RWPE1 (cell line): ENCODE measurements at places on chromosomes 5 and 9.
A peak's percentile ranks its signal among the peaks of the same experiment; 100 is the strongest.

GRCh38 chr5:124669956-124670721, 76.3 kb downstream of the ZNF608 start:
- DNase-seq = no peak

GRCh38 chr9:82284758-82285157, 296.2 kb downstream of the SPATA31D1 start:
- no peak for DNase-seq

- no peak for DNase-seq
Observed at GRCh38 chr9:32258482-32258881, 126.0 kb upstream of the ACO1 start.

DNA sequence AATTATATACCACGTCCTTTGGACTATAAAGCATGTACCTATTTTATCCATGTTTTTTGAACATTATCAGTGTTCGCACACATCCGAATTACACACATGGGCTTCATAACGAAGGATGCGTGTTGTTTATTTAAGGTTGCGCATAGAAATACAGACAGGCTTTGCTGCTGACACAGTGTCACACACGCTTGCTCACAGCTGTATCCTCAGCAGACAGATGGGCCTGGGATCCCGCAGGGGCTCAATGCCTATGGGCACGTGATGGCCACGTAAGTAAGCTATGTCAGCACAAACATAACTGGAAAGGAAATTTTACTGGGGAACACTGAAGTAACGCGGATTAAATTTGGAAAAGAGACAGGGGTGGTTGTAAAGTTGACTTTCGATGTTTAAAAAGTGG, 76.6 kb downstream of the OTULIN start:
- DNase-seq = no peak

DNA sequence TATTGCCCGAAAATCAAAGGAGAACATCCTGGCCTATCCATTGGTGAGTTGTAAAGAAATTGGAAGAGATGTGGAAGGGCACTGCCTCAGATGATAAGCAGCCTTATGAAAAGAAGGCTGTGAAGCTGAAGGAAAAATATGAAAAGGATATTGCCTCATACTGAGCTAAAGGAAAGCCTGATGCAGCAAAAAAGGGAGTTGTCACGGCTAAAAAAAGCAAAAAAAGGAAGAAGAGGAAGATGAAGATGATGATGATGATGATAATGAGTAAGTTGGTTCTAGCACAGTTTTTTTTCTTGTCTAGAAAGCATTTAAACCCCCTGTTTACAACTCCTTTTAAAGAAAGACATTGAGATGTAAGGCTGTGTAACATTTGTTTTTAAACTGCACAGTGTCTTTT, 59.8 kb upstream of the ZBED3 start:
- no peak for DNase-seq

DNA sequence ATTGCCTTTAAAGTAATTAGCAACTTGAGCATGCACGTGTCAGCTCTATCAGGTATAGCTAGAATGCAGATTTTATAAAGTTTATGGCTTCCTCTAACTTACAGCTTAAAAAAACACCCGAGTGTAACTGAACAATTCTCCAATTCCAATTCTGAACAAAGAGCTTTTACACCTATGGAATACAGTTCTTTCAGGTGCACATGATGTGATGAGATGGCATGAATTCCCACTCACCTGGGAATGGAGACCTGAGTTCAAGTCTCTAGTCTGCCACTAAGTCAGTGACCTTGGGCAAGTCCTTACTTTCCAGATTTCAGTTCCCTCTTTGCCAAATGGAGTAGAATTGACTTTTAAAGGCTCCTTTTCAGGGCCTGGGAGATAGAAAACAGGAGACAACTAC, 1.8 kb downstream of the ZFAND5 start:
- DNase-seq = no peak

- DNase-seq = no peak
Observed at GRCh38 chr9:84271531-84271900, 69.0 kb downstream of the SLC28A3 start.

- peak; percentile 55 for DNase-seq
Observed at GRCh38 chr5:131221888-131222287, 42.0 kb upstream of the CDC42SE2 start.

GRCh38 chr9:134918646-134919045, 934 bp upstream of the FCN1 start:
- DNase-seq = no peak

DNA sequence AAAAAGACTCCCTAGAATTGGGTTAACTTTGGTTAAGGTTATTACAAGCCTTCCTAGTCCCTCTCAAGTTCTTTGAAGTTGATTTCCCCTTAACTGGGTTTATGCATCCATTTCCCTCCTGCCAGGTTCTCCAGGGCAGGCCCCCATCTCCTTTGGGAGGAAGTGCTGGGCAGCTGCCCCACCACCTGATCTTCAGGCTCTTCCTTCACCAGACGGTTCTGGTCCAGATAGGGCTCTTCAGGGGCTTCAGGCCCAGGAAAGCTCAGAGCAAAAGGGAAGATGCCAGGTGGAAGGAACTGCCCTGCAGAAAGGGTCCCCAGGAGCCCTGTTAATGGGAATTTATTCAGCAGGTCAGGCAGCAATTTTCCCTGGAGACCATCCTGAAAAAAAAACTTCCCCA, 2.1 kb downstream of the SMIM32 start:
- no peak for DNase-seq

GRCh38 chr9:77018058-77018968, 1.1 kb upstream of the FOXB2 start:
- DNase-seq = no peak

- DNase-seq = peak; percentile 93
Observed at GRCh38 chr9:96420468-96421219, 2.5 kb upstream of the ZNF367 start.

- peak; percentile 98 for DNase-seq
Observed at GRCh38 chr5:150263801-150264621, 25.6 kb downstream of the CAMK2A start.

- no peak for DNase-seq
Observed at GRCh38 chr5:143624465-143624864, 187.5 kb upstream of the HMHB1 start.

DNA sequence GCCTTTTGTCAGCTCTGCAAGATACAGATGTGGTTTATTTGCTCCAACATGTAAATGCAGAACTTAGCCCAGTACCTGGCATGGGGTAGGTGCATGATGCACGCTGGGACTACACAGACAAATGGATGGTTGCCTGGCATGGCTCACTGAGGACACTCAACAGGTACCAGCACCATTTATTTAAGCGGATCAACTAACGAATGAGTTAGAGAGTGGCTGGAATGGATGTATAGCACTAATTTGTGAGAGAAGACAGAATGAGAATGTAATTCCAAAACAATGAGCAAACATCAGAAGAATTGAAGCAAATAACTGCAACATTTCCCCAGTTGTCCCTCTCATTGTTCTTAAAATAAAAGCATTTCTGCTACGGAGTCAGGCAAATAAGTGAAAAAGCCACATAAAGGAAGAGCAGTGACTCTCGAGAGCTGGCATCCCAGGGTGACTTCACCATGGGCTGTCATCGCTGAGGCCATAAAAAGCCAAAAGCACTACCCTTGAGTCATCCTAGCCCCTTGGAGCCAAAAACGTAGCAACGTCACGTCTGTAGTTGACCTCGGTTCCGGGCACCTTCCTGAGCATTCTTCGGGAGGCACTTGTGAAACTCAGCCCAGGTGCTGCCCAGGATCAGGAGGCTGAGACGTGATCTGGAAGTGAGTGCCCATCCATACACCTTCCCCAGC, 290.3 kb downstream of the NSG2 start:
- no peak for DNase-seq

GRCh38 chr5:64417390-64417789, 88.4 kb upstream of the RGS7BP start:
- no peak for DNase-seq

DNA sequence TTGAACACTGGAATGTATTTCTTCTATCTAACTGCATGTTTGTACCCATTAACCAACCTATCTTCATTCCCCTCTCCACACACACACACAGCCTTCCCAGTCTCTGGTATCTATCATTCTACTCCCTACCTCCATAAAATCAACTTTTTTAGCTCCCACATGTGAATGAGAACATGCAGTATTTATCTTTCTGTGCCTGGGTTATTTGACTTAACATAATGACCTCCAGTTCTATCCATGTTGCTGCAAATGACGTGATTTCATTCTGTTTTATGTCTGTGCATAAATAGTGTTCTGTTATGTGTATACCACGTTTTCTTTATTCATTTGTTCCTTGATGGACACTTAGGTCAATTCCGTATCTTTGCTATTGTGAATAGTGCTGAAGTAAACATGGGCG, 38.7 kb upstream of the CTSL start:
- no peak for DNase-seq

GRCh38 chr9:37082214-37082765, 38.1 kb upstream of the ZCCHC7 start:
- no peak for DNase-seq

GRCh38 chr9:35664531-35665470, at the start of gene ARHGEF39:
ARHGEF39 (minus strand) TSS chr9:35665195; CDS start chr9:35665169, 26 bp downstream.
- DNase-seq = peak; percentile 93

- DNase-seq = peak; percentile 67
Observed at GRCh38 chr5:126938466-126938865, 91.9 kb downstream of the MARCHF3 start.

DNA sequence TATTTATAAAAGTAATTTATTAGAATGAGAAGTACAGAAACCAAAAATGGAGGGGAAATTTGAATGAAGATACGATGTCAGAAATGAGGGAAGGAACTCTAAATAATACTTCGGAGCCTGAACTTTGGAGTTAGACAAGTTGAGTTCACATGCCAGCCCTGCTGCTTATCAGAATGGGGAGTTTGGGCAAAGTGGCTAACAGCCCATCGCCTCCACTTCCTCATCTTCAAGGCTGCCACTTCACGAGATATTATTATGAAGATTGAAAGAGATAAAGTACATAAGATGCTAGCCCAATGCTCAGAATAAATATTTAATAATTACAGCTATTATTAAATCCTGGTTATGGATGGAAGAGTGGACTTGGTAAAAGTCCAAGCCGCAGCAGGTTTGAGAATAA, 56.2 kb upstream of the ABCA1 start:
- DNase-seq = no peak

DNA sequence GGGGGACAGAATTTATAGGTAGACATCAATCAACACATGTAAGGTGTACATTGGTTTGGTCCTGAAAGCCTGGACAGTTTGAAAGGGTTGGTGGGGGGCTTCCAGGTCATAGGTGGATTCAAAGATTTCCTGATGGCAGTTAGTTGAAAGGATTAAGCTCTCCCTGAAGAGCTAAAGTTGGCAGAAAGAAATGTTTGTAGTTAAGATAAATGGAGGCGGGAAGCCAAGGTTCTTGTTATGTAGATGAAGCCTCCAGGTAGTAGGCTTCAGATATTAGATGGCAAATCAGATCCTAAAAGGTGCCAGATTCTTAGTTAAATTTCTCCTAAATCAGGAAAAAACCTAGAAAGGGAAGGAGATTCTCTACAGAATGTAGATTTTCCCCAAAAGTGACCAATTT, 9.0 kb upstream of the LRRTM2 start:
- DNase-seq = no peak

GRCh38 chr5:7876867-7877266, 7.9 kb downstream of the MTRR start:
- DNase-seq = peak; percentile 22

- DNase-seq = no peak
Observed at GRCh38 chr9:2640570-2640969, 19.0 kb downstream of the VLDLR start.

DNA sequence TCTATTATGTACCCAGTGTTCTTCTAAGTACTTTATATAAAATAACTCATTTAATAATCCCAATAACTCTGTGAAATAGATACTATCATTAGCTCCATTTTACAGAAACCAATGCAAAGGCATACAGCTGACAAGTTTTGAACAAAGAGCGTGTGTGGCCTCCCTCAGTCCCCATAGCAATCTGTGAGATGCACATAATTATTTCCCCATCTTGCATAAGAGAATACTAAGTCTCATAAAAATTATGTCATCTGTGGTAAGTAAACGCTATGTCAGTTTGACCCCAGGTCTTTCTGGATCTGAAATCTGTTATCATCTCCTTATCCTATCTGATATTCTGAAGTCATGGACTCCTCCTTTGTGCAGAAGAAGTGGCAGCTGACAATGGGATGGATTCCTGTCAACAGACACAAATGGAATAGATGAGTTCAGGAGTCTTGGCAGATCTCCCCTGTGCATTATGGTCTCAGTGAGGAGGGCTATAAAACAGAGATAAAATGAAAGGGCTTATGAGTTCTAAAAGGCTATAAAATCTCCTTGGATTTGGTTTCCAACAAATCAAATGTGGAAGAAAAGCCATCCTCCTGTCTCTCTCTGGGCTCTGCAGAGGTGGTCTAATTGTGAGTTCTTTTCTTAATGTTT, 162.5 kb upstream of the TLE4 start:
- no peak for DNase-seq

- DNase-seq = peak; percentile 85
Observed at GRCh38 chr9:106799152-106799551, 63.8 kb upstream of the ZNF462 start.

DNA sequence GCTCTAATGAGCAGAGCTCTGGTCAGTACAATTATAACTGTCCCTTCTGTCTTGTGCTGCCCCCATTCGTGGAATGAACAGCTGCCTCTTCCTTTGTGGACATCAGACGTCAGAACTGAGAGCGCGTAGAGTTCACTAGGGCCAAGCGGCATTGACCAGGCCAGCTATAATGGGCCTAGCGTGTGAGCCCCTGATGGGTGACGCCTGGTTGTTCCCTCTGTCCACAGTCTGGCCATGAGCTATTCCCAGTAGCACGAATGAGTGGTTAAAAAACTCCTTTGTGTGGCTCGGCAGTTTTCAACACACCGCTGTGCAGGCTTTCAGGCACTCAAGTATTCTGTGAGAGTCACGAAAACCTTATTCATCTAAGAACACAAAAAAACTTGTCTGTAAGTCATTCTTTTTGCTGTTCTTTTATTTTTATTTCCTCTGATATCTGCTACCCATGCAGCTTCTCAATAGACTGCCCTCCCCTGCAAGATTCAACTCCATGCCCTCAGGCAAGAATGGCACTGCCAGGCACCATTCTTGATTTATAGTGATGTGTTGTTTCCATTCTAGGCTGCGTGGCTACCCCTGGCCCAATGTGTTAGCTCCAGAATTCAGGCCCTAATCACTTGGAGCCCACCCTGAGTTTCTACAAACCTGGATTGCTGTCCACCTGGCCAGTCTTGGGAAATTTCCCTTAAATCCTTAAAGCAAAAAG, 52.5 kb downstream of the ANKDD1B start:
- DNase-seq = no peak

DNA sequence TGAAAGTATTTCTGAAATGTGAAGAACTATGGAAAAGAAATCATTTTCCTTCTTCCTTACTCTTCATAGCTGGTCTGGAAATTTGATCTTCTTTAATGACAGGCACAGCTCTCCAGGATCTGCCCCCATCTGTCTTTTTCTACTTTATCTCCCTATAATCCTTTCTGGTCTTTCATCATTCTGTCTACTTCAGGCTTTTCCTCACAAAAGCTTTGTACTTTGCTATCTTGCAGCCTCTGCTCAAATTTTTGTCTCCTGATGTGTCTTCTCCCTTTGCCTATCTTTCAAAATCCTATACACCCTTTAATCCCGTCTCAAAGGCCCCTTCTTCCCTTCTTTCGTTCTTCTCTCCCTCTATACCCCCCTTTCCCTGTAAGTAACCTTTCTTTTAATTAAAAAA, 114.9 kb upstream of the ATP10B start:
- DNase-seq = no peak

- no peak for DNase-seq
Observed at GRCh38 chr5:2818936-2819335, 67.5 kb upstream of the IRX2 start.

- peak; percentile 50 for DNase-seq
Observed at GRCh38 chr5:169161022-169161680, 139.8 kb downstream of the SLIT3 start.

GRCh38 chr5:149474198-149474597, 77.0 kb downstream of the CSNK1A1 start:
- DNase-seq = peak; percentile 87

GRCh38 chr5:68315679-68316271, 100.2 kb downstream of the PIK3R1 start:
- no peak for DNase-seq
